Activated CD4-positive, alpha-beta T cell treated with anti-CD3 and anti-CD28 coated beads, Interleukin-2, amount 10 ng/mL, durations not matched to agents 24 days and 14 days (primary cell): ENCODE measurements at places on chromosomes 11 and 22. TPM values are rescaled to one million over a fixed set of nuclear protein-coding genes. Genes with fewer than 3 reads are reported as not detected.

DNA sequence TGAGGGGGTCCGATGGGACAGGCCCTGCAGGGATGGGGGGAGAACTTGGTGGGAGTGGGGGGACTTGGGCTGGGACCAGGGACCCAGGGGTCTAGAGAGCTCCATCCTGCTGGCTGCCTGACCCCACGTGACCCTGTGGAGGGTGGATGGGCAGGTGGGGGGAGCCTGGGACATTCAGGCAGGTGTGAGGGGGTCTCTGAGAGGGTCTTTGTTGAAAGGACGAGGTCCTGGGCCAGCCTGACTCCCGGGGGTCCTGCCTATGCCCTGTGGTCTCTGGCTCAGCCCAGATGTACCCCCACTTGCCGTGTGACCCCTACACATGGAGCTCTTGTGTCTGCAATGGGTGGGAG is 7.5 kb downstream of the LRRC56 start:
- H3K4me3 ChIP-seq: no peak overlapping the region
- H3K36me3 ChIP-seq: no peaks in the 10 kb centered on the region
- no peak for DNase-seq
- no peaks in the 10 kb centered on the region for H3K27me3 ChIP-seq
- H3K27ac ChIP-seq: no peak overlapping the region
- peaks cover 2% of the 10 kb centered on the region for H3K4me1 ChIP-seq

DNA sequence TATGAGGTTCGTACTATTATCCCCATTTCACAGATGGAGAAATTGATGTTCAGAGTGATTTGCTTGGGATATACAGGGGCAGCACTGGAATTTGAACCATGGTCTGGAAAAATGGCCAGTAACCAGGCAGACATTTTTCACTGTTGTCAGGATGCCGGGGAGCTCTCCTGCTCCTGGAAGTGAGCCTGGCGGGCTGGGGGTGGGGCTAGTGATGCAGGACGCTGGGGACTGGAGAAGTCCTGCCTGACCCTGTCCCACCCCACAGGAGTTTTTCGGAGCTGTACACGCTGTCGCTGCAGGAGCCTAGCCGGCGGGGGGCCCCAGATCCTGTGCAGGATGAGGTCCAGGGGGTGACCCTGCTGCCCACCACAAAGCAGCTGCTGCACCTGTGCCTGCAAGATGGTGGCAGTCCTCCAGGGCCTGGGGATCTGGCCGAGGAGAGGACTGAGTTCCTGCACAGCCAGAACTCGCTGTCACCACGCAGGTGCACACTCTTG is 11.1 kb downstream of the SIPA1 start:
- H3K27ac ChIP-seq: no peak overlapping the region
- no peak for DNase-seq
- H3K27me3 ChIP-seq: no peaks in the 10 kb centered on the region
- H3K36me3 ChIP-seq: peaks cover 52% of the 10 kb centered on the region
- H3K4me1 ChIP-seq: peaks cover 28% of the 10 kb centered on the region

DNA sequence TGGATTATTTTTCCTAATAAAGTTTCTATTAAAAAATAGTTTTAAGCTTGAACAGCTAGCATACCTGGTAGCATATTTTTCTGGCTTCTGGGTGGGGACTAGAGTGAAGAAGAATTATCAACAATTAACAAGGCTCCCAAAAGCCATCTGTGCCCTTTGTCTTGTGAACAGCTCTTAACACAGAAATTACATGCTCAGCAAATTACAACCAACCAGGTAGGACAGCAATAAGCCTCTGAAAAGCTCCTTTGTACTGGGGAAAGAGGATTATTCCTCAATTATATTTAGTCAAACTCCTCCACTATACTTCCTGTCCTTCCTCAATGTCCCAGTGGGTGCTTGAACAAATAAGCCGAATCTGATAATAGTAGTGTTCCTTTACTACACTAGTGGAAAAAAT is 162.8 kb downstream of the RAB38 start:
- H3K27me3 ChIP-seq: no peaks in the 10 kb centered on the region
- no peaks in the 10 kb centered on the region for H3K36me3 ChIP-seq
- no peak overlapping the region for H3K4me3 ChIP-seq
- no peak for DNase-seq
- no peaks in the 10 kb centered on the region for H3K4me1 ChIP-seq

DNA sequence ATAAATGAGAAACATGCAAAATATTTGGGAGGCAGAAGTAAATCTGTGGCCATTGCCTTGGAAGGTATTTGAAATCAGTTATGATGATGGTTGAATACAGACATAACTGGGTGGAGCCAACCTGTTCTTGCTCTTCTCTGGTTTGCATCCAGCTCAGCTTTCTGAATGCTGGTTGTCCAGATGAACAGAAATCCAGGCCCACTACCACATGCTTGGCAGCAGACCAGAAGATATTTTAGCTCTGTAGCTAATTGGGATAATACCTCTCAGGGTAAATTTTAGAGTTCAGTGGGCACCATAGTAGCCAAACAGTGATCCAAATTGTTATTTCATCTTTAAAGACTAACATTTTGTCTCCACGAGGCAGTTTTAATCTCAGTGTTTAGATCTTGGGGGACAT is 308.3 kb downstream of the RAB38 start:
- H3K36me3 ChIP-seq: no peaks in the 10 kb centered on the region
- DNase-seq: no peak
- no peak overlapping the region for H3K27ac ChIP-seq
- H3K4me3 ChIP-seq: no peak overlapping the region
- no peaks in the 10 kb centered on the region for H3K27me3 ChIP-seq

DNA sequence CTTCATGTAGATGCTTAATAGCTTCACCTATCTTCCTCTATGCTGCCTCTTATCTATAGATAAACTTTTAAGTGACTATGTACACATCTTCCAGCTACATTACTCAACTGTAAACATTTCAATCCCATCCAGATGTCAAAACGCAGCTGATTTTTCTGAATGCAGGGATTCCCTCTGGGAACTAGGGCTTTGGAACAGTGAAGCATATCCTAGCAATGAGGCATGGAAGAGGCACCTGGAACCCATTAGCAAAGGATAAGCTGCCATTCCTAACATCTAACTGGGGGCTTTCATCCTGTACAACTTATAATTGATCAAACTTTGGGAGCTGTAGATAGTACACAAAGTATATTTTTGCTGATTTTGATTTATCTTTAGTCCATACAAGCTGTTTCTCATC is 40.8 kb upstream of the OPCML start:
- no peak for DNase-seq
- no peaks in the 10 kb centered on the region for H3K4me1 ChIP-seq
- no peaks in the 10 kb centered on the region for H3K36me3 ChIP-seq
- no peak overlapping the region for H3K27ac ChIP-seq
- no peaks in the 10 kb centered on the region for H3K27me3 ChIP-seq
- H3K4me3 ChIP-seq: no peak overlapping the region

DNA sequence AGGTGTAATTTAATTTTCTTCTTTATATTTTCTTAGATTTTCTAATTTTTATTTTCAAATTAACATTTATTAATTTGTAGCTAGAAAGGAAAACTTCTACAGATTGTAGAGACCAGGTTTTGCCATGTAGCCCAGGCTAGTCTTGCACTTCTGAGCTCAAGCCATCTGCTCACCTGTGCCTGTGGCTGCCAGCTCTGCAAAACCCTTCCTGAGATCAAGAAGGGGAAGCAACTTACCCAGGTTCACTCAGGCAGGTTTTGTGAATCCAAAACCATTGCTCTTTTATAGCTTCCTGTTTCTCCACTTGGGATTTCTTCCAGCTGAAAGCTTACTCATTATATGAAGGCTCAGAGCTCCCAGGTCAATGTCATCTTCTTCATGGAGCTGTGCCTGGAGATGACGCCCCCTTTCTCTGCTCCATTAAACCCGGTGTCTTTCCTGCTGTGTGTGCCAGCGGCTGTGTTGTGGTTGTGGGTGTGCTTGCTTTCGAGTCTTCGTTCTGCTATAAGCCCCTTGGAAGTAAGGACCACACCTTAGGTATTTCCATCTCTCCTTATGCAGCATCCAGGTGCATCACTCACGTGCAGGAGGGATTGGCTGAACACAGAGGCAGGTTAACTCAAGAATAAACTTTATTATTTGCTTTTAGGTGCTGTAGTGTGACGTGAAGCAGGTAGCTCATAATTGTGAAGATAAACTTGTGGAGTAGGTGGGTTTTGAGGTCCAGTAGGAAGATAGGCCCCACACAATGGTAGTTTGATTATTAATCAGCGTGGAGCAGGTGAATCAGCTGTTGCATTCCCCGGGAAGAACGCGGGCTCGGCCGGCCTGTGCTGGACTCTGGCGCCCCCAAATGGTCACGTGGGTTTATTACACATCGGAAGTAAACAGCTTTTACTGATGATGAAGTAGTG is 42.2 kb upstream of the INCENP start:
- H3K4me1 ChIP-seq: peaks cover 6% of the 10 kb centered on the region
- H3K4me3 ChIP-seq: peak overlapping the region; percentile 17
- H3K36me3 ChIP-seq: no peaks in the 10 kb centered on the region
- peak; percentile 93 for DNase-seq

DNA sequence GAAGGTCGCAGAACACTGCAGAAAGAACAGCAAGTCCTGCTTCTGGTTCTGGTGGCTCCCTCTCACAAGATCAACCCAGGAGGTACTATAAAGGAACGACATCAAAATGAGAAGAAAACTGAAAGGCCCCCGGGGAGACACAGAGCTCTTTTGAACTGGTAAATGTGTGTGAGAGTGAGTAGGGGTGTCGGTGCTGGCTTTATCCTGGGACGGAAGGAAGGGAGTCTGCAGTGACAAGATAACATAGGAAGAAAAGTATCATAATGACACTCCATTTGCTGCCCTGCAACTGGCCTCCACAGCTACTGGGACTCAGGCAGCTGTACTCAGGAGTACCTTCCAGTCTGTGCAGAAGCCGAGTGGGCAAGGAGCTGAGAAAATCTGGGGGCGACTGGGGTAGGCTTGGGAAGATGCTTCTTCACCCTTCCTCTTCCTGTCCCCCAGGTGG is 60.9 kb downstream of the ENTHD1 start:
- H3K27ac ChIP-seq: no peak overlapping the region
- DNase-seq: no peak
- H3K36me3 ChIP-seq: no peaks in the 10 kb centered on the region
- no peak overlapping the region for H3K4me3 ChIP-seq

DNA sequence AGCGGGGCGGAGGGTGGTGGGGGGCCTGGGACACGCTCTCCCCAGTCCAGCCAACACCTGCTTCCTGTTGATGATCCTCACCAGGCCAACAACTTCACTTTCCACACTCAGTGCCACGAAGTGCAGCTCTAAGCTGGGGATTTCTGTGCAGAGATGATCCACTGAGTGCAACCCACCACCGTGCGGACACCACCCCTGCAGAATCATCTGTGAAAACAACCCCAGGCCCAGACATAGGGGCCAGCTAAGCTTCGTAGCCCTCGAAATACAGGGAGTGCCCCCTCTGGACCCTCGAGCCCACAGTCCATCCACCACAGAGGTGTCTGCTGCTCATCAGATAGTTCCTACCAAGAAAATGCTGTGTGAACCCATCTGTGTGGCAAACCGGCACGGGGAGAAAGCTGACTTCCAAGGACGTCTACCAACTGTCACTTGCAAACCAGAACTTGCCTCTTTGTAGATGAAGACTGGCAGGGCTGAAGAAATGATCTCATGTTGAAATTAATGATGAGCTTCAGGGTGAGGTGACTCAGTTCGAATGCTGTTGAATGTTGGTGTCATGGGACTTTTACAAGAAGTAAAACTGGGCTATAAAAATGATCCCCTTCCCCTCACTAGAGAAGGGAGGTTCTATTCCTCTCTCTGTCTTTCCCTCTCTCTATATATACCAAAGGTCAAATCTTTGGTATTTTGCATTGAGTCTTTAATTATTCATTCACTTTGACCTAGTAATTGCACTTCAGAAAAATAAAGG is 73.4 kb downstream of the MYEOV start:
- H3K4me1 ChIP-seq: no peaks in the 10 kb centered on the region
- H3K4me3 ChIP-seq: no peak overlapping the region
- no peak overlapping the region for H3K27ac ChIP-seq
- H3K36me3 ChIP-seq: no peaks in the 10 kb centered on the region
- peaks cover 11% of the 10 kb centered on the region for H3K27me3 ChIP-seq
- no peak for DNase-seq

TSSK2 gene
- total RNA-seq: not detected in 2 replicates

CHRM4 gene
- total RNA-seq: 0.80 and 0.84 TPM in 2 replicates

FZD4 gene
- 0.02 TPM in 1 of 2 replicates, not detected in the other for total RNA-seq

DNA sequence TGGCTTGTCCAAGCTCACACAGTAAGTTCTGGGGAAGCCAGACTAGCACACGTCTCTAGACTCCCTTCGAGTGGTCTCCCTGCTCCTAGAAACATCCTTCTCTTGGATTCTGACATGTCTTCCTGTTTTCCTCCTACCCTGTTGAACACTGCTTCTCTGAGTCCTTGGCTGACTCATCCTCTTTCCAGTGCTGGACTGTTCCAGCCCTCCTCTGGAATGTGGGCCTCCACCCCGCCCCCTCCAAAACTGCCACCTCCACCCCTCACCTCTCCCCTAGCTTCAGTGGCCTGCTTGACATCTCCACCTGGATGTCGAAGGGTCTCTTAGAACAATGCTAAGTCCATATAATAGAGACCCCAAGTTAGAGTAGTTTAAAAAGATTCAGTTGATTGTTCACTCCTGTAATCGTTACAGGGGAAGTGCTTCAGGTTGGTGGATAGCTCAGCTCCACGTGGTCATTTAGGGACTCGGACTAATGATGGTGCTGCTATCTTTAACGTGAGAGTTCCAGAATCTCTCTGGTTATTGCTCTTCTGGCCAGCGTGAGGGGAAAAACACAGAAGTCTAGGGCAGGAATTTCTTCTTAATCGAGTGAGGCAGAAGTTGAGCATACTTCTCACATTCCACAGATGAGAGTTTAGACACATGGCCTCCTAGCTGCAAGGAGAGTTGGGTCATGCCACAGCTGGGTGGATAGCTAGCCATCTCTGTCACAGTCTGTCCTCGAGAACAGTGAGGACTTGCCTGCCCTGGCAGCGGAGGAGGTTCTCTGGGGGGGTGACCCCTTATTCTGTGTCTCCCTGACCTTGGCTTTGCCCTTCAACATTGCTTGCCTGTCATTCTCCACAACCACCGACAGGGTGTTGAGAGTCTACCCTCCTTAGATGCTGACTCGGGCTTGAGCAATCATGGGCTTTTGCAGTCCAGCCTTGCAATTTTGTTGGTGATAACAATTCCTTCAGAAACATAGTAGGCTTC is 4.7 kb upstream of the C11orf96 start:
- peaks cover 4% of the 10 kb centered on the region for H3K4me1 ChIP-seq
- DNase-seq: no peak
- no peak overlapping the region for H3K4me3 ChIP-seq

- H3K27ac ChIP-seq: no peak overlapping the region
- DNase-seq: no peak
- no peaks in the 10 kb centered on the region for H3K4me1 ChIP-seq
- no peak overlapping the region for H3K4me3 ChIP-seq
- no peaks in the 10 kb centered on the region for H3K36me3 ChIP-seq
Measured at GRCh38 chr11:13065200-13065787, 56.2 kb downstream of the RASSF10 start.

- no peak overlapping the region for H3K27ac ChIP-seq
- H3K36me3 ChIP-seq: no peaks in the 10 kb centered on the region
- no peak overlapping the region for H3K4me3 ChIP-seq
- no peaks in the 10 kb centered on the region for H3K4me1 ChIP-seq
- H3K27me3 ChIP-seq: no peaks in the 10 kb centered on the region
Measured at GRCh38 chr11:15370495-15371147, 255.9 kb downstream of the INSC start.
